Lower lobe of right lung (tissue), 2 donors: ENCODE measurements at places on chromosomes 3 and 15. TPM values are rescaled to one million over a fixed set of nuclear protein-coding genes. Genes with fewer than 3 reads are reported as not detected.

CASR gene
- total RNA-seq: not detected

VGLL3 gene
- total RNA-seq: 40.2 TPM

DNA sequence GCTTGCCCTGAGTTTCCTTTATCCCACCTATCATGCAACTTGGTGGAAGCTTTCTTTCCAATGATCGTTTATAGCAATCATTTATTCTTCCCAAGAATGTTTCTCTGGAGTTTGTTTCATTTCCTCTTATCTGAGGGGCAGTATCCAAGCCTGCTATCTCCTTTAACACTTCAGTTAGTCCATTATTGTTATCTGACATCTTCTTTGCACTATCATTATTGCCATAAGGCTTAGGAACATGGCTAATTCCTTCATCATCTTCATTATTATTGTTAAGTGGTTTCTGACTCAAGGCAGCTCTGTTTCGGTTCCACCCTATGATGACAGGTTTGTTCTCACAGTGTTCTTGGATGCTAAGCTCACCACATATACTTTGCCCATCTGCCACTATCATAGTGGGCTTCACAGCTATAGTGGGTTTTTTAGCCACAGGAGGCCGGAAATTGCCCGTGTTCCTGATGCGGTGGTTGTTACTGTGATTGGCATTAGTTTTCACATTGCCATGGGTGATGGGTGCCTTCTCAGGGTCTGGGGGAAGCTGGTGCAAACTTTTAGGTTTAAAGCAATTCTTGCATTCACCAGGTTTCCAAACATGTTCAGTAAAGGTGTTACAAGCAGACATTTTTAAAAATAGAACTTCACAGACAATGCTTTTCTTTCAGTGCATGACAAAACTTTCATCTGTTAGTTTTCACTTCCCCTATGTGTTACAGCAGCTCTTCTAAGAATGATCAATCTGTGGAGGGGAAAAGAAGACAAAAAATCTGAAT, 110.6 kb upstream of the TSPAN3 start:
- no peak for DNase-seq

DNA sequence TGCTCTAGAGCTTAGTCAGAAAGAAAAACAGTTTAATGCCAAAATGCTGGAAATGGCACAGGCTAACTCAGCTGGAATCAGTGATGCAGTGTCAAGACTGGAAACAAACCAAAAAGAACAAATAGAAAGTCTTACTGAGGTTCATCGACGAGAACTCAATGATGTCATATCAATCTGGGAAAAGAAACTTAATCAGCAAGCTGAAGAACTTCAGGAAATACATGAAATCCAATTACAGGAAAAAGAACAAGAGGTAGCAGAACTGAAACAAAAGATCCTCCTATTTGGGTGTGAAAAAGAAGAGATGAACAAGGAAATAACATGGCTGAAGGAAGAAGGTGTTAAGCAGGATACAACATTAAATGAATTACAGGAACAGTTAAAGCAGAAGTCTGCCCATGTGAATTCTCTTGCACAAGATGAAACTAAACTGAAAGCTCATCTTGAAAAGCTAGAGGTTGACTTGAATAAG, 150.5 kb upstream of the LRRFIP2 start:
- no peak for DNase-seq

GRCh38 chr15:33864360-33865075, 103.8 kb upstream of the CHRM5 start:
- no peak for DNase-seq

- DNase-seq: no peak
Observed at GRCh38 chr3:118817748-118818165, 216.9 kb downstream of the IGSF11 start.

GRCh38 chr15:73873889-73874511, 636 bp downstream of the TBC1D21 start:
- no peak for DNase-seq

DNA sequence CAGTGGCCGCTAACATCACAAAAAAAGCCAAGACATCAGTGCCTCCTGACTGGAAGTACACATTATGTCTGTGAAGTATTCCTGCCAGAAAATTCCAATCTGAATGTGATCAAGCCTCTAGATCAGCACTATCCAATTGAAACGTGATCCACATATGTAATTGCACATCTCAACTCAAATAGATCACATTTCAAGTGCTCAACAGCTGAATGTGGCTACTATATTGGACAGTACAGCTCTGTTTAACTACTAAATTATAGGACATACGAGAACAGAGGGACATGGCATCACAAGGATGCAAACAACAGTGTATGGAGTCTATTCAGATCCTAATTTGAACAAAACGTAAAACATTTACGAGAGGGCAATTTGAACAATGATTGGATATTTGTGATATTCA, 542 bp upstream of the UBAP1L start:
- no peak for DNase-seq
